Right renal cortex interstitium (tissue), 3 donors: ENCODE measurements at places on chromosomes 11 and 22. TPM values are rescaled to one million over a fixed set of nuclear protein-coding genes. Genes with fewer than 3 reads are reported as not detected.
A peak's percentile ranks its signal among the peaks of the same experiment; 100 is the strongest.

DNA sequence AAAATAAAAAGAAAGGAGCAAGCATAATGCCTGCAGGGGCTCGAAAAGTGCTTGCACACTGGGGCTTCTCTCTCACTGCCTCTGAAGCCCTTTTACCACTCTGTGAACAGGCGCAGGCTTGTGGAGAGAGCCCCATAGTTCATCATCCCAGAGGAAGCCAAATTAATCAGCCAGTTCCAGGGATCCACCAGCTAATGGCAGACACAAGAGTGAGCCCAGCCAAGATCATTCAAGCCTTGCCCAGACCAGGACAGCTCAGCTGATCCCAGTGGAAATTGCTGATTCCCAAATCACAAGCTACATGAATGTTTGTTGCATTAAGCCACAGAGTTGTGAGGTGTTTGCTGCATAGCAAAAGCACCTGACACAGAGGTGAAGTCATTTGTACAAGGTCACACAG is 135.3 kb downstream of the CHST1 start:
- no peak for DNase-seq

DNA sequence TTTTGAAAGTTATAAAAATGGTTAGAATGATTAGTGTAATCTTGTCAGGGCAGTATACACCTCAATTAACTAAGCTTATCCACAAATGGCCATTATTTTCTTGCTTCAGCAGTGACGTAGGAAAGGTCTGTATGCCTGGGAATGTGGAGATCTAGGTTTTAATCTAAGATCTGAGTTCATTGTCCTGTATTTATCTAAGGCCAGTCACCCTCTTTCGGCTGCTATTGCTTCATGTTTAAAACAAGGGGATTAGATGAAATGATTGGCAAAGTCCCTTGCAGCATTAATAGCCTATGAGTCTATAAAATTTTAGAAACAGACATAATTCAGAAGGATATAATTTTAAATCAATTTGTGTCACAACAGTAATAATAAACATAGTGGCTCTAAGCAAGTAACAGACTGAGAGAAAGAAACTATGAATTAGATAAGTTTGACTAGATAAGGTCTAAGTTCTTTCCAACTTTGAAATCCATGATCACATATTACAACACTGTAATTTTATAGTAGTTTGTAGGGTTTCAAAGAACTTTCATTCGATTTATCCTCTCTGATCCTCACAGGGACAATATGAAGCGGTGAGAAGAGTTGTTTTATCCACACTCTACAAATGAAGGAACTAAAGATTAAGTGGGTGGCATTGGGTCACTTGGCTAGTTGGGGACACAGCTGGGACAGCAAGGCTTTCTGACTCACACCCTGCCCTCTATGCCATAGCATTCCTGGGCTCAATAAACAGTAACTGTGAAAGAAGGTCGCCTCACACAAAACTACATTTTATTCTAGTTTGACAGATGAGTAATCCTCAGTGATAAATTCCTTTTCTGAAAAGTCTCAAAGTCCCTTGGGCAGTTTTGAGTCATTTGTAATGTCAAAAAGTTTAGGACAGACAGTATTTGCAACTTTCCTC is 60.6 kb upstream of the RDX start:
- no peak for DNase-seq

DNA sequence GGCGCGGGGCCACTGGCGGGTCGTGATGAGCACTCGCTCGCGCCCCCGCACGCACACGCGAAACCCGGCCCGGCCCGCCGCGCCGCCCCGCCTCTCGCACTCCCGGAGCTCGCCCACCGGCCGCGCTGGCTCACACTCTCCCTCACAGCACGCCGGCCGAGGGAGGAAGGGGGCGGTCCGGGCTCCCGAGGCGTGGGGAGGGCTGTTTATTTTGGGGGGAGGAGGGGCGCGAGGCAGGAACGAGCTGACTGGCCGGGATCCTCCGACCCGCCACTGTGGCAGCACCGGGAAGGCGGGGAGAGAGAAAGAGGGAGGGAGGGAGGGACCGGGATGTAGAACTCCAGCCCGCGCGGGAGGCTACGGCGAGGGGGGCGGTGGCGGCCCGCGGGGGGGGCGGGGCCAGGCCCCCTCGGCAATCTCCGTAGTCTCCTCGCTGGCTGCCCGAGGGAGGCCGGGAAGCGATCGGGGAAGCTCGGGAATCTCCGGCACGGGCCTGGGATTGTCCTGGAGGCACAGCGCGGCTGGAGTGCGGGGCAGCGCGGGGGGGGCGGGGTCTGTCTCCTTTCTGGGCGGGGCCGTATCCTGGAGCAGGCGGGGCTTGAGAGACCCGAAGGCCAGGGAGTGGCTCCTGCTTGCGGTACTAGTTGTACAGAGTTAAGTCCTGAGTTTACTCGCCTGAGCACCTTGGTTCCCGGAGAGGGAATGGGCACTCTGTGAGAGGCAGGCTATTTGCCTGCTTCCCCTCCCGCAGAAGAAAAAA is at the start of gene RBFOX2:
Gene RBFOX2, minus strand, starts transcription at position 179 of the 760 bp plus-strand sequence. CDS start 399 bp downstream, outside the sequence.
- peak; percentile 92 for DNase-seq

ALX4 gene
- polyA plus RNA-seq: 0.17 TPM

BBOX1 gene
- 70.7 TPM for polyA plus RNA-seq

OR51I1 gene
- not detected for polyA plus RNA-seq
